ENCODE measurements at places on chromosomes 11 and 22.

- no peak for DNase-seq
Measured at GRCh38 chr11:87961606-87962005, 213.6 kb downstream of the RAB38 start.

- no peak for DNase-seq
Measured at GRCh38 chr22:29750559-29751538, 16.0 kb downstream of the ZMAT5 start.

GRCh38 chr11:94002226-94002625 is 18.9 kb upstream of the HEPHL1 start:
- DNase-seq: no peak

DNA sequence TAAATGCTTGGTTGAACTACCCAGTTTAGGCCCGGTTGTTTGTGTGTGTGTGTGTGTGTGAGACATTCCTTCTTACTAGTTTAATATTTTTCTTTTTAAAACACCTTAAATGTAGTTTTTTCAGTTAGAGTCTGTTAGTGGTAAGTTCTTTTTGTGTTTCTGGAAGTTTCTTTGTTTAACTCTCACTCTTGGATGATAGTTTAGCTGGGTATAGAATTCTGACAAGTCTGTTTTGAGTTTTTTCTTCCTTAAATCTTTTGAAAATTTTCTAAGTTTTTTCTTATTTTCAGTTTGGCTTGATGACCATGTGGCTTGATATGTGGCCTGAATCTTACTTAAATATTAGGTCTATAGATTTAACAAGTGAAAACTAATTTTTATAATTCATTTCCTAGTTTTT is 60.1 kb downstream of the PDE3B start:
- no peak for DNase-seq

DNA sequence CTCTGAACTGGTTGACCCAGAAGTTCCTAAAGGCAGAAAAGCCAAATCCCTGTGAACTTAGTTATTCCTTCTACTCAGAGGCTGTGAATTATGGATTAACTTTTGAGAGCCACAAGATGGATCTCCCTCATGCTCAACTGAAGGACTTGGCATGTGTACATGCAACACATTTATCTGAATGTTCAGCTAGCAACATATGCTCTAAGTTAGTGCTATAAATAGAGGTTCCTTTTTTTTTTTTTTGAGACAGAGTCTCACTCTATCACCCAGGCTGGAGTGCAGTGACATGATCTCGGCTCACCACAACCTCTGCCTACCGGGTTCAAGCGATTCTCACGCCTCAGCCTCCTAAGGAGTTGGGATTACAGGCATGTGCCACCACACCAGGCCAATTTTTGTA is 40.1 kb downstream of the EIF4ENIF1 start:
- no peak for DNase-seq

- no peak for DNase-seq
Measured at GRCh38 chr11:118111744-118112035, 24.9 kb upstream of the SMIM35 start.

DNA sequence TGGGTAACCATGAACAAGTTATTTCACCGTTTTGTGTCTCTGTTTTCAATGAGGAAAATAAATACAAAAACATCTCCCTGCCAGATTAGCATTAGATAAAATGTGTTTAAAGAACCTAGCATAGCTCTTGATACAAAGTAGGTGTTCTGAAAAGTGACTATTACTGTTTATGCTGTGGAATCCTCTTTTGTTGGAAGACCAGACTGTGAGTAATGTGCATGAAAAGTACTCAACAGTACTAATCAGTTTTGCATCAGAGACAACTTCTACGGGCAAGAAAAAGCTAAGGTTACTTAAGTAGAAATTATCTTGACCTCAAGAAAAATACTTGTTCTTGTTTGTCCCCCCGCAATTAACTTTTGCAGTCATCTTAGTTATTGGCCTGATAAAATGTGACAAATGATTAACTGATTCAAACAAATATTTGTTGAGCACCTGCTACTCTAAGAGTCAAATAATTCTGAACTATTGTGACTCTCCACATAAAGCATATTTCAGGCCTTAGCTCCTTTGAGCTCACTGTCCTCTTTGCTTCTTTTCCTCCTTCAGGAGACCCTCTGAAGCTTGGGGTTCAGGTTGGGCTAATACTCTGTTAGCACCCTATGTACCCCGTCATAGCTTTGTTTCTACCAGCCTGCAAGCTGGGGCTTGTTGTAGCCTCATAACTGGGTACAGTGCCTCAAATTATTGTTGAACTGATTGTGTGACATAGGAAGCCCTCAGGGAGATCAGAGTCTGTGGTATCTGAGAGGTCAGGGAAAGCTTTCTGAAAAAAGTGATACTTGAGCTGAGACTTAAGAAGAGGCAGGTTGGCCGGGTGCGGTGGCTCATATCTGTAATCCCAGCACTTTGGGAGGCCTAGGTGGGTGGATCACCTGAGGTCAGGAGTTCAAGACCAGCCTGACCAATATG is 24.5 kb downstream of the DIXDC1 start:
- no peak for DNase-seq

DNA sequence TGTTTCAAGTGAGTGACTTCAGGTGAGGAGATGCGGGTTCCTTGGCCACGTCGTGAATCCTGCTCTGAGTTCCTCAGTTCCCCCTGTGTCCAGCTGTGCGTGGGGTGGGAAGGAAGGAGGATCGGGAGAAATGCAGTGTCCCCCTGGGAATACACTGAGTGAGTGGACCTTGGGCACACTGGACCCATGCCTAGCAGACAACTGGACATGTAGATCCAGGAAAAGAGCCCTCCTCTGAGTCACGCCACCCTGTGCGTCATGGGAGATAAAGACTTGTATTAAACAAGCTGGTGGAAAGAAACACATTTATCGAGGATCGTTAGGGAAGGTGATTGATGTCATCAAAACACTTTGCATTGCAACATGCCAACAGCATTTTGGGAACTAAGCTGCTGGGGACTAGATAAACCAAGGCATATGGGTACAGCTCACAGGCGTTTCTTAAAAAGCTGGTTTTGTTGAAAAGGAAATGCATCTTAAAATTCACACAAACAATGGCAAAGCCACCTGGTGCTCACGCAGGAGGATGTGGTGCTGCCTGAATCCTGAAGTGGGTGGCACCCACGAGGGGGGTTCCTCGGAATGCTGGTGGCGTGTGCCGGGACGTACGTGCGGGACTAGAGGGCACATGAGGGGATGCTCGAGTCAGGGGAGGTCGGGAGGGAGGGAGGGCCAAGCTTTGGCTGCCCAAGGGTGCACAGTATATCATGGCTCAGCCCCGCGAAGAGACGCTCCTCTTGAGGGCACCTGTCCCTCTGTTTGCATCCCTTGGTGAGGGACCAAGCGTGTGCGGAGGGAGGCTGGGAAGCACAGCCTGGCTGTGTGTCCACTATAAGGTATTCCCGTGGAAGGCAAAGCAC is 303.5 kb downstream of the TBC1D22A start:
- peak; percentile 85 for DNase-seq

- DNase-seq: no peak
Measured at GRCh38 chr11:124541204-124541603, 2.2 kb downstream of the OR8B12 start.

- no peak for DNase-seq
Measured at GRCh38 chr22:22201930-22202343, 42.6 kb upstream of the VPREB1 start.

GRCh38 chr11:12245091-12245490 is 132.3 kb upstream of the PARVA start:
- no peak for DNase-seq

DNA sequence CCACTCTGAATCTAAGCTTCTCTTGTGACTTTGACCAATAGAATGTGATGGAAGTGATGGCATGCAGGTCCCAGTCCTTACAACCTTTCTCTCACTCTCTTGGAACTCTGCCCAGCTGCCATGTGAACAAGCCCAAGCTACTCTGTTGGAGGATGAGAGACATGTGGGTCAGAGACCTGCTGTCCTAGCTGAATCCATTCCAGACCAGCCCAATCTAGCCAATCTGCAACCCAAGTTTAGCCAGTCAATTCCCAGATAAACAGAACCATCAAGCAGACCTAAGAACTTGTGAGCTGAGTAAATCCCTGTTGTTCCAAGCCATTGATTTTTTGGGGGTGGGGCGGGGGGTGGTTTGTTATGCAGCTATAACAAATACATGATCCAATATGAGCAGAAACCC is 69.2 kb upstream of the GRK3 start:
- no peak for DNase-seq

DNA sequence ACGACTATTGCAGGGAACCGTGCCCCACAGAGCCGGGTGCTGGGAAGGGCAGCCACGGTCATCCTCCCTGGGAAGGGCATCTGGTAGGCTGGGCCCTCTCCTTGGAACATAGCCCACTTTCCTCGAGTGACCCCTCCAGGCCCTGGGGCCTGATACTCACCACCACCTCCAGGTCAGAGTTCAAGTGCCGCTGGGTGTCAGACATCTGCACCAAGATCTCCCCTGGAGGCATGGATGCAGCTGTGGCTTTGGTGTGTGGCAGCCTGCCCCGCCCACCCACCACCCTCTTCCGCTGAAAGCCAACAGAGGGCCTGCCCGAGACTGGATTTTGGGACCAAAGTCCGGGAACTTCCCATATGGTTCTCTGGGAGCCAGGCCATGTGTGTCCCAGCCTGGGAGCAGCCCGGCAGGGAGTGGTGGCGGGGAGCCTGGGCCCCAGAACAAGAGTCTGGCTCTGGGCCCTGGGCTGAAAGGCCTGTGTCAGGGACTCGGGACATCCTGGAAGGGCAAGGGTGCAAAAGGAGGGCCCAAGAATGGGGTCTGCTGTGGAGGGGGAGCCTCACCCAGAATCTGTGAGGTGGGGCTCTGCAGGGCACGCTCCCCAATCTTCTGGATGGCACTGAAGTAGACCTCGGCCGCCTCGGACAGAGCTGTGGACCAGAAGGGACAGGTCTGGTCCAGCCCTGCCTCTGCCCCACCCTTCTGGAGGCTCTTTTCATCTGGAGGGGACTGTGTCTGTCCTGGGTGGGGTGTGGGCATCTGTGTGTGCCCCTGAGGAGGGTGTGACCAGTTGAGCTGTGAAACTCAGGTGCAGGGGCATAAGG is 2.6 kb downstream of the BAIAP2L2 start:
- no peak for DNase-seq

DNA sequence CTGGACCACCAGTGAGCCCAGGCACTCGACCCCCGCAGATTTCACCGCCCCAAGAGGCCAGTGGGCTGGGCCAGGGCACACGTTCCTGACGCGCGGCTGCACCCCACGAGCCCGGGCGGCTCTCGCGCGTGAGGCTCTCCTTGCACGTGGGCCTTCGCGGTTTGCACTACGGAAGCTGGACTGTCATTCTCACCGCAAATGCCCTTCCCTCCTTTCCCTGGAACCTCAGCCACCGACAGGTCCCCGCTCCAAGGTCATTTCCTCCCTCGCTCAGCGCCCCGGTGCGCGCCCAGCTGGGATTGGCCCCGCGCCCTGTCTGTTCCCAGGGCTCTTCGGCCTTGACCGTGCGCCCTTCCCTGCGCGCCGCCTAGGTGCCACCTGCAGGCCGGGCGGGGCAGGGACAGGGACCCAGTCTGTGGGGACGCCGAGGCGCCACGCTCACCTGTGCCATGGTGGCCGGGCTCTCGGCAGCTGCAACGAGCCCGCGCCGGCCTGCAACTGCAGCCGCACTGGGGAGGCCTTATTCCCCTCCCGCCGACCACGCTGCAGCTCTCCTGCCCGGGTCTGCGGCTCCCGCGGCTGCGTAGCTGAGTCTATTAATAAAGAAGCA is 2.1 kb upstream of the CPT1A start:
- peak; percentile 83 for DNase-seq

DNA sequence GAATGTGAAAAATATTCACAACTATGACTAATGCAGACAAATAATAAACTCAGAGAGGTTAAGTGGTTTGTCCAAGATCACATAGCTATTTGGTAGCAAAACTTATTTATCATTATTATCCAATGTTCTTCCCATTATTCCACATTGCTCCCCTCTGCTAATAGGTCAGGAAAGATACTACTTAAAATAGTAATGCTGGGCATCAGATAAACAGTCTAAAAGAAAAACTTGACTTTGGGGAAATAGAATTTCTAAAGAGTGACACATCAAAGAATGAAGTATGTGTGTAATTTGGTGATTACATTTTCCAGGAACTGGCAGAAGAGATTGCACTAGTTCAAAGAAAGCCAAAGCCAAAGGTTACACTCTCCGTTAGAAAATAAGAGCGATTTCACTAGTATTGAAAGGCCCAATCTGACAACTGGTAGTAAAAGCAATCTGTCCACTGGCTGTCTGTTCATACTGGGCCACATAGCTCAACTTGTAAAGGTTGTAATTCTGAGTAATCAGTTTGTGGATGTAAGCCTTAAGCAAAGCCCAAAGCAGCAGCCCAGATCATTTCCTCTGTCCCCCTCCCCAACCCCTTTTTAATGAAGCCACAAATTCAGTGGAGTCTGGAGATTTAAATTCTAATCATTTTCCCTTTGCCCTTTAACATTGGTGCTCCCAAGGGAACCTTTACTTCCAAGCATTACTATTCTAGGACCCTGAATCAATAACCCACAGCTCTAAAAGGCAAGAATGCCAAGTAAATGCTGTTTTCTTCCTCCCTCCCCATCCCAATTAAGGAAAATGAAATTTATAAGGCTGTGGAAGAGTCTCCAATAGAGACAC is 283.5 kb downstream of the TTC28 start:
- DNase-seq: no peak

GRCh38 chr11:48085688-48086087 is 105.3 kb downstream of the PTPRJ start:
- DNase-seq: no peak

DNA sequence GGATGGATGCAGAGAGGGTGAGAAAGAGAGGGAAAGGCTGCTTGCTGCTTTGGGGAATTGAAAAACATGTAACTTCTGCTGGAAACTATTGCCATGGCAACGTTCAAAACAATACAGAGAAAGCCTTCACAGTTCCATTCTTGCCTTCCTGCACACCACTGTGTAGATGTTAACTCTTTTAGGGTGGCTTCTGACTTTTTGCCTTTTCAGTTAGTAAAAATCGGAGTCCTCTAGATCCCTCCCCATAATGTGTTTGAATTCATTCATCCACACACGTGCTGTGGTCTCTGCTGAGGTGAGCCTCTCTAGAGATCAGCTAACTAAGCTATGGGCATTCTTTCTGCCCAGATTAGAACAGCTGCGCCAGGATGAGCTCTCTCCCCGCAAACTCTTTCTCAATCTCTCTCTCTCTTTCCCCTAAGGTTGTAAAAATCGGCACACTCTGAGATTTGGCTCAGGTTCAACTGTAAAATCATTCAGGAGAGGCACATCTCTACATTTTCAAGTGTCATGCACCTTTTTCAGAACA is 1178.3 kb downstream of the LRRC4C start:
- DNase-seq: no peak

GRCh38 chr22:38423512-38424503 is 31.2 kb downstream of the KCNJ4 start:
- DNase-seq: no peak

DNA sequence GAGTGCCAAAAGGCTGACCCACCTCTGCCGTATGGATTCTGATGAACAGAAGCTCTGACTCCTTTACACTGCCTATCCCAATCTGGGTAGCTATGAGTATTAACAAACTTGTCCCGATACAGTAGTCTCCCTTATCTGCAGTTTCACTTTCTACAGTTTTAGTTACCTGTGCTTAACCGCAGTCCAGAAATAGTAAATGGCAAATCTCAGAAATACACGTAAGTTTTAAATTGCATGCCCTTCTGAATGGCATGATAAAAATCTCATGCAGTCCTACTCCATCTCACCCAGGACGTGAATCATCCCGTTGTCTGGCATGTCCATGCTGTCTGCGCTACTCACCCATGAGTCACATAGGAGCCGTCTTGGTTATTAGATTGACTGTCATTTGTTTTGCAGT is 68.8 kb downstream of the SNX19 start:
- DNase-seq: no peak

GRCh38 chr11:102268083-102268984 is 49.0 kb upstream of the BIRC3 start:
- peak; percentile 88 for DNase-seq

Measured in adrenal gland (tissue), 19 donors.